ENCODE measurements at places on chromosomes 7 and 10.

DNA sequence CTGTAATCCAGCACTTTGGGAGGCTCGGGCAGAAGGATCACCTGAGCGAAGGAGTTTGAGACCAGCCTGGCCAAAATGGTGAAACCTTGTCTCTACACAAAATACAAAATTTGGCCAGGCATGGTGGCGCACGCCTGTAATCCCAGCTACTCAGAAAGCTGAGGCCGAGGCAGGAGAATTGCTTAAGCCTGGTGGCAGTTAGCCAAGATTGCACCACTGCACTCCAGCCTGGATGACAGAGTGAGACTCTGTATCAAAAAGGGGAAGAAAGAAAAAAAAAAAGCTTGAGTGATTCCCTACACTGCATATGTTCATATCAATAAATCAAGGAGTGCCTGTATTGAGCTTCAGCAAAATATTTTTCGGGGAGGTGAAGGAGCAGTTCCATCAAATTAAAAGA lies 45.8 kb upstream of the SRRM3 start:
- DNase-seq: no peak

DNA sequence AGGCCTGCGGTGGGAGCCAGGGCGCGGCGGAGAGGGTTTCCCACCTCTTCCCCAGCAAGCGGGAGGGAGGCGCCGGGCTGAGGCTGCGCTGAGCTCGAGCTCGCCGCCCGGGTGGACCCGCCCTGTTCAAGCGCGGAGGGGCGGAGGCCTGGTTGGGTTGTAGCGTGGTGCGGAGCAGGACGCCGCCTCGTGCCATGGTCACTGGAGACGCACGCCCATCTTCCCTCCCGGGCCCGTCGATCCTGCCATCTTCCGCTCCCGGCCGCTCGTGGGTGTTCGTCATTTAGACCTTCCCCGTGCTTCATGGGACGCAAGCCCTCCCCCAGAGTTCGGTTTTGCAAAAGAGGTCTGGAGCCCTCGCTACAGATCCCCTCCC lies 9.3 kb upstream of the EN2 start:
- DNase-seq: no peak

GRCh38 chr7:49001610-49002033 lies 77.3 kb downstream of the CDC14C start:
- DNase-seq: peak; percentile 16

GRCh38 chr10:69703766-69704630 lies 74.0 kb downstream of the FAM241B start:
- no peak for DNase-seq

- DNase-seq: no peak
Observed at GRCh38 chr7:101936223-101936610, 118.8 kb downstream of the CUX1 start.

GRCh38 chr10:122033224-122033926 lies 44.4 kb downstream of the TACC2 start:
- no peak for DNase-seq

DNA sequence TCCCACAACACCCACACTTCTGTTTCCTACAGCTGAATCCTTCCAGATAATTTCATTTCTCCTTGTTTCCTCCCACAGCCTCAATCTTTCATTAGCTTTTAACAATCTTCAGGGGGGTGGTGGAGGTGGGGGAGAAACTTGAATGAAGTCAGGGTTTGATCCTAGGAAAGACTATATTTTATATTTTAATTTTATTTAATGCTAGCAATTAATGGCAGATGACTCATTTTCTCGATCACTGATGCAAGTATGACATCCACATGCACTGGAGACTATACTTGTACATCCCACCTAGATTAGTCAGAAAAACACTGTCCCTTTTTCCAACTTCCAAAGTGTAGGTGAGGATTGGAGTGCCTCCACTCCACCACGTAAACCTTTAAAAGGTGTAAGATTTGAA lies 1181.3 kb upstream of the AUTS2 start:
- DNase-seq: no peak

GRCh38 chr10:33418301-33418700 lies 83.8 kb upstream of the NRP1 start:
- no peak for DNase-seq
